ENCODE measurements at places on chromosomes 1 and 21.

GRCh38 chr1:234611225-234611846 lies 1.4 kb upstream of the IRF2BP2 start:
- peak; percentile 93 for DNase-seq

DNA sequence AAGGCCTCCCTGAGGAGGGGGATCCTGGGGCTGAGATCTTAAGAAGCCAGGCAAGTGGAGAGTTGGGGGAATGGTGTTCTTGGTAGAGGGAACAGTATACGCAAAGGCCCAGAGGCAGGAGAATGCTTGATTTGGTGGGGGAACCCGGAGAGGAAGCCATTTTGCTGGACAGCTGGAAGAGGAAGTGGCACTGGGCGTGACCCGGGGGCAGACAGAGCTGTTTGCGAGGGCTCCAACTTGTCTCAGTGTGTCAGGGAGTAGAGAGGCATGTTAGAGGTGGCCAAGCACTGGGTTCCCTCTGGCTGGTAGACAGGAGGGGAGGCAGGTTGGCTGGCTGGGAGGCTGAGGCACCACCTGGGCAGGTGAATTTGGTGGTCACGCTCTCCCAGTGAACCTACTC lies 96.3 kb upstream of the ACTL8 start:
- no peak for DNase-seq

DNA sequence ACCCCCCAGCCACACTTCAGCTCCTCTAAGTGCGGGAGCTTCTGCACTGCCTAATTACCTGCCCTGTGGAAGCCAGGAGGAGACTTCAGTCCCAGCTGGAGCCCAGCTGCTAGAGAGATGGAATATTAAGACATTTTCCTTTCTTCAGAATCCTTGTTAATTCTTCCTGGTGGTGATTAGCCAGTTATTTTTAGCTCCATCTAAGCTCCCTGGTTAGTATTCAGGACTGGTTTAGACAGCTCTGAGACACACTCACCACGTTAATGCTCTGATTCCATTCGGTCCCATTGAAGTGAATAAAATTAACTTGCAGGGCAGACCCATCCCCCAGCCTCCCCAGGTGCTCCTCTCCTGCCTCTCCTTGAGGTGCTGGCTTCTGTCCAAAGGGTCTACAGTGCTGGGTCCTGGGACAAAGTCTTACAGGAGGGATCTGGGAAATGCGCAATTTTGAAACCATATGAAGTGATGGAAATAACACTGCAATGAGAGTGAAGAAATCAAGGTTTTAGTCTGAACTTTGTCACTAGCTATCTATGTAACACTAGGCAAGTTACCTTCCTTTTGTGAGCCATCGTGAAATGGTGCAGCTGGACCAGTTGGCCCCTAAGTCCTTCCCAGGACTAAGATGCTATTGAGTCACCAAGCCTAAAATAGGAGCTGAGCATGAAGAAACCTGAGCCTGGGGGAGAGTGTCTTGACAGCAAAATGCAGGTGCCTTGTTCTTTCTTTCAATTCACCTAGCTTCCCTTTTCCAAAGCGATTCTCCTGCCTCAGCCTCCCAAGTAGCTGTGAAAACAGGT lies 117.4 kb upstream of the ATP1A1 start:
- no peak for DNase-seq

- no peak for DNase-seq
These were observed 308.9 kb upstream of the LRRC7 start for GRCh38 chr1:69258842-69259241.

DNA sequence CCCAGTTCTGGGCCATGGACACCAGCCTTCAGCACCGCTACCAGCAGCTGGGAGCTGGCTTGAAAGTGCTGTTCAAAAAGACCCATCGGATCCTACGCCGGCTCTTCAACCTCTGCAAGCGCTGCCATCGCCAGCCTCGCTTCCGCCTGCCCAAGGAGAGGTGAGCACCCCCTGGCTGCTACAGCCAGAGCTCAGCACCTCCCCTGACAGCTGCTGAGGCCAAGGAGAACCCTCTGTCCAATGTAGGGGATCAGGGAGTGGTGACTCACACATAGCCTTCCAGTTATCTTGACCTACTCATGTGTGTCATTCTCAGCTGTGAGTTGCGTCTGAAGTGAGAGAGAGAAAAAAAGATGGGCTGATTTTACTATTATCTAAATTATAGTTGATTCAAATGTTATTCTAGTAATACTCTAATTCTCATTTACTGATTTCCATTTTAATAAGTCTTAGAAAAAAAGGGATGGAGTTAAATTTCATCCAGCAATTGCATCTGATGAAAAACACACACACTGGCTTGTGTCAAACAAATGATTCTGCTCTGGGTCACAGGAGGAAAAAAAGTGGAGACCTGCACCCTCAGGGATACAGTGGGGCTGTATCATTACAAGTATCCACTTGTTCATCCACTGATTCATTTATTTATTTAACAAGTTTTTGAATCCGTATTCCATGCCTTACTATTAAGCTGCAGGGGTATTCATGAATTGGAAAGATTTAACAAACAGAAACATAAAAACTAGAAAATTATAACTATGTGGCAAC lies 108.0 kb downstream of the BRINP2 start:
- no peak for DNase-seq

- DNase-seq, result no peak
These were observed 353.6 kb downstream of the BRINP3 start for GRCh38 chr1:190124068-190124467.

- no peak for DNase-seq
These were observed 982.5 kb upstream of the ADGRL2 start for GRCh38 chr1:80818211-80818610.

- no peak for DNase-seq
These were observed 491.1 kb downstream of the KIF26B start for GRCh38 chr1:245645894-245646293.

- no peak for DNase-seq
These were observed 10.8 kb downstream of the LRRC8D start for GRCh38 chr1:89831462-89832120.

DNA sequence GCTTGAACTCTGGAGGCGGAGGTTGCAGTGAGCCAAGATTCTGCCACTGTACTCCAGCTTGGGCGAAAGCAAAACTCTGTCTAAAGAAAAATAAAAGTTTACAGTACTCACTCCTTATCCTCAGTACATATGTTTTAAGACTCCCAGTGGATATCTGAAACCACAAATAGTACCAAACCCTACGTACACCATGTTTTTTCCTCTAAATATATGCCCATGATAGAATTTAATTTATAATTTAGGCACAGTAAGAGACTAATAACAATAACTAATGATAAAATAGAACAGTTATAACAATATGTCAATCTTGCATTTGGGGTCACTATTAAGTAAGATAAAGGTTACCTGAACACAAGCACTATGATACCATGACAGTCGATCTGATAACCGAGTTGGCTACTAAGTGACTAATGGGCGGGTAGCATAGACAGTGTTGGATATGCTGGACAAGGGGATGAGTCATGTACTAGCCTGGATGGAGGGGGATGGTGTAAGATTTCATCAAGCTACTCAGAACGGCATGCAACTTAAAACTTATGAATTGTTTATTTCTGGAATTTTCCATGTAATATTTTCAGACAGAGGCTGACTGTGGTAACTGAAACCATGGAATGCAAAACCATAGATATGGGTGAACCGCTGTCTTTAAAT lies 43.7 kb downstream of the ST7L start:
- no peak for DNase-seq

DNA sequence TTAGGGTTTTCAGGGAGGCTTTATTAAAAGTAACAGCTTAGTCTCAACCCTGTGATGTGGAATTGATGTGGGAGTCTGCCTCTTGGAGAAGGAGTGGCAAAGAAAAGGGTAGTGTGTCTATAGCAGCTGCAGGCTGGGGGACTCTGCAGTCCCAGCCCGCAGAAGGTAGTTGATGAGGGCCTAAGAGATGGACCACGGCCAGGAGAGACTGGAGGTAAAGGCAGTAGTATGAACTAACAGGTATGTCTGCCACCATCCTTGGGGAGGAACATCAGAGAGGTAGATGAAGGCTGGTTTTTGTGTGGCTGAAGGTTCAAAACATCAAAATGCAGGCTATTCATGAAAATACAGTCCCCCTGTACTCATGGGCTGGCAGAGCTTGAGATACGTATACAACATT lies 112.1 kb downstream of the KCTD3 start:
- DNase-seq, result no peak

GRCh38 chr1:117143871-117144270 lies 22.3 kb upstream of the TRIM45 start:
- DNase-seq, result no peak

GRCh38 chr1:214603819-214604252 lies 841 bp downstream of the CENPF start:
- DNase-seq, result no peak

- no peak for DNase-seq
These were observed 432.7 kb downstream of the SMYD3 start for GRCh38 chr1:246074421-246074820.

DNA sequence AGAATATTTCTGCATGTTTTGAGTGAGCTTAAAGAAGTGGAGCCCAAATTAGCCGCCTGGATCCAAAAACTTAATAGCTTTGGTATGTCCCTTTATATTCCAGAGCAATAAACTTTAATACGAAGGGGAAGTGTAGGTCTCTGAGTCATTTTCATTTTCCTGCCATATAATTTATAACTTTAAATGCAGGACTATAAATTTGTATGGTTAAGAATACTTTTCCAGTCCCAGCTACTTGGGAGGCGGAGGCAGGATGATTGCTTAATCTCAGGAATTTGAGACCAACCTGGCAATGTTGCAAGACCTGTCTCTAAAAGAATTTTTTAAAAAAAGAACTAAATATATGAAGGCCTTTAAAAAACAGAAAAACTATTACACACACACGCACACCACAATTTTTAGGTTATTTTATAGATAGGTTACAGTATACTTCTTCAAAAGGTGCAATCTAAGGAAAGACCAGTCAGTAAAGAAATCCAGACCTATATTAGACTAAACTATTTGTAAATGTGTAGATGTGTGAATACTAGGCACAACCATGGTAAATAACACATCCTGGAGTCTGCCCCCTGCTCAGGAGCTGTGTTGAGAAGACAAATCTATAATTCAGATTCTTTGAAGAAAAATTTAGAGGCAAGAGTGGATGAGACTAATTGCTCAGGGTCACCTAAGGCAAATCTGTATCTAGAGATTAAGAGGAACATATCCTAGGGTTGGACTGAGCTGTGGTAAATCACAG lies 80.3 kb downstream of the TTC3 start:
- no peak for DNase-seq

DNA sequence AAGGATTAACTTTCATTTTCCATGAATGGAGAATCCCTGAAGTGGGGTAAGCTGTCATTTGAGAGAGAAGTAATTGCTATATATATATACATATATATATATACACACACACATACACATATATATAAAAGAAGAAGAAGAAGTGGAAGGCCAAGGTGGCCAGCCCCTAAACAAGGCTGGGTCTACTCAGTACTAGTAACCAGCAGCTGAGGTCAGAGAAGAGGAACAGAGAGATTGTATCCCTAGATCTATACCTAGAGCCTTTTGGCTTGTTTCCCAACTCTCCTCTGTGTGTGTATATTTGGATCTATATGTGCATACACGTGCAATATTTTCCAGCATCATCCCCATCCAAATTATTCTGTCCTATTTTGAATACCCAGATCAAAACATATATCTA lies 5.2 kb downstream of the TNFSF4 start:
- DNase-seq, result no peak

DNA sequence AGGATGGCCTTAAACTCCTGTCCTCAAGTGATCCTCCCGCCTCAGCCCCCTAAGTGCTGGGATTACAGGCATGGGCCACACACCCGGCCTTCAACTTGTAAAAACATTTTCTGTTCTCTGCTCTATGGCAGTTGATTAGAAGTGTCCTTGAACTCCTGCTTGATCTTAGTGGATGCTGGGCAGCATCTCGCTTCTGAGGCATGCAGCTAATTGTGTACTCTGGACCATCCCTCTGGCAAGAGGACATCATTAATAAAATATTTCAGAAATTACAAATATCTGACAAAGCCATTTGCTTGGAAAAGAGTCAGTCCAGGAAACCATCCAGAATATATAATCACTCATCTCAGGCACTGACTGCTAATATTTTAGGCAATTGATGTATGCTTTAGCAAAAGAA lies 8.1 kb downstream of the NGF start:
- no peak for DNase-seq

GRCh38 chr1:28965271-28965870 lies 51.0 kb downstream of the EPB41 start:
- DNase-seq, result peak; percentile 27

GRCh38 chr1:56061824-56062223 lies 517.5 kb downstream of the PLPP3 start:
- DNase-seq, result no peak

DNA sequence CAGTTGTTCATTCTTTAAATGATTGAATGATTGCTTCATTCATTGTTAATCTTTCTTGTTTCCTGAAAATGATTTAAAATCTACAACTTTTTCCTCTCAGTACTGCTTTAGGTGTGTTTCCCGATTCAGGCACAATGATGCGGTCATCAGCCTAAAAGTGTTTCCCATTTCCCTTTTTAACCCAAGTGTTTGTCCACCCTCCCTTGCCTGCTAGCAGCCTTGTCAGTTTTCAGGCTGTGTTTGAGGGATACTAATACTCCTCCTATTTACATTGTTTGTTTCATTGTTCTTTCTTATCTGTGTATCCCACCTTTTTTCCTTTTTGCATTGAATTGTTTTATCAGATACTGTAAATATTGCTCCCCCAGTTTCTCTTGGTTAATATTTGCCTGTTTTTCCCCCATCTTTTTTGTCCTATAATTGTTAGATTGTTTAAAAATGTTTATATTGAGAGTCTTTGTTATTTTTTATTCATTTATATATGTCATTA lies 131.1 kb downstream of the KIAA0319L start:
- DNase-seq, result no peak

DNA sequence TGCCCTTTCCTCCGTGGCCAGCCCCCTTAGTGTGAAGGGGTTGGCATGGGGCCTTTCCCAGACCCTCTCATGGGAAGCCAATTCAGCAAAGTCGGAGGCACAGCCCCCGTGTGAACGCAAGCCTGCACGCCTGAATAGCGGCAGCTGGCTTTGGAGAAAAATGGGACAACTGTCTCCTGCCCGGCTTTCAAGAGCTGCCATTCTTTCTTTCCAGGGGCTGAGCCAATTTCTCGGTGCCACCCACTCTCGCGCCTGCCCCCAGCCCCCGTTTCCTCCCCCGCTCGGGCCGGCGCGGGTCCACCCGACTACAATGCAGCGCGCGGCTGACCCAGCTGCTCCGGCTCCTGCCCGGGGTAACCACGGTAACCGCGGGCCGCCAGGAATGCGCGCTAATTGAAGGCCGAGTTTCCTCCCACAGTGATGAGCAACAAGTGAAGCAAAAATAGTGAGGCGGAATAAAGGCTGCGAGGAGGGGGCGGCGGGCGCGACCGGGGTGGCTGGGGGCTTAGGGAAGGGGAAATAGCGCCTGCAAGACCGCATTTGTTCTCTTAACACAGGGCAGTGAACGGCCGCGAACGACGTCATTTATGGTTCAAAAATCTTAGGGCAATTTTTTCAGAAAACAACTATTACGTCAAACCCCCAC lies 27.8 kb downstream of the ILDR2 start:
- DNase-seq, result peak; percentile 5
